ENCODE measurements at places on chromosomes 3 and 15.

GRCh38 chr15:60426870-60427508 is 29.2 kb upstream of the ANXA2 start:
- no peak for DNase-seq

GRCh38 chr3:58291671-58292338 is 14.2 kb upstream of the RPP14 start:
- no peak for DNase-seq

DNA sequence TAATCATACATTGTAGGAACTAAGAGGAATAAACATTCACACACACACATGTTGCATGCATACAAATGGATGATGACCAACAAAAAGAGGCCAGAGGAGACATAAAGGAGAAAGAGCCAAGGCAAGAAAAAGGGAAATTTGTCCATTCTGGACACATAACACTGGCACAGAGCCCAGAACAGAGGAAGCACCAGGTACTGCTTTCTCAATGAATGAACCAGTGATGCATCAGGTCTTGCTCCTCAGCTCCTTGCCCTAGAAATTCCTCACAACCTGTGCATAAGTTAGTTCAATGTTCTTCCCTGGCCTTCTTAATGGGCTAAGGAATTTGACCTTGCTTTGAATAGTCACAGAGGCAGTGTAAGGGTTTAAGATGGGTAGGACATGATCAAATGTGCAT is 270.3 kb downstream of the ERC2 start:
- DNase-seq = no peak

GRCh38 chr15:77815015-77815414 is 182.3 kb upstream of the LINGO1 start:
- no peak for DNase-seq

GRCh38 chr3:160065786-160066185 is 77.2 kb downstream of the IL12A start:
- DNase-seq = no peak

DNA sequence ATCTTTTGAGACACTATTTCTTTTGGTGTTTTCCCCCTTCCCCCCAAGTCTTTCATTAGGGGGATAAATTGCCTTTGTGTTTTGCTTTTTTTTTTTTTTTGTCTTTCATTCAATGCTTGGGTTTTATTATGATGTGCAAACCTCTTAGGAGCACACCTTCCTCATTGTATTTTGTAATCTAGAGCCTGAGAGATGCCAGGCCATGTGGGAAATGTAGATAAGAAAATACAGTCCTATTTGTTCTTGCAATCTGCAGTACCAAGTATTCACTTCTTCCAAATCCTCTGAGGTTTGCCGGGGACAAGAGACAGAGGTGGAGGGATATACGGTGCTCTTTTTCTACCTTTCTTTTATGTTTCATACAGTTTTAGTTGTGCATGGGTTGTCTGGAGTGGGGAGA is 66.7 kb downstream of the LARS2 start:
- no peak for DNase-seq

- no peak for DNase-seq
Observed at GRCh38 chr15:34336231-34336990, 1.2 kb downstream of the SLC12A6 start.

DNA sequence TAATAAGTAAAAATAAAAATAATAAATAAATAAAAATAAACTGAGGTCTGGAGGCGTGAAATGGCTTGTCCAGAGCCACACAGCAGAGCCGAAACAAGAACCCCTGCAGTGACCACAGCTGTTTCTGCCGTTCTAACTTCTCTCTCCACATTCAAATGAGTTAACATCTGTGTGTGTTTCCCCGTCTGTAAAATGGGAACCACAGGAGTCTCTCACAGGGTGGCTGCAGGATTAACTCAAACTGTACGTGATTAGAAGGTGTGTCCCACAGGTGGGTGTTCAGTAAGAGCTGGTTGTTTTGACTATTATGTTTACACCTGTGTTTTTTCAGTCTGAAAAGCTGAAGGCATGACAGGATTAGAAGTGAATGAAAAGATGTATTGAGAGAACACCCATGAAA is 27.0 kb upstream of the MUC4 start:
- no peak for DNase-seq

GRCh38 chr15:60850903-60851302 is 372.0 kb upstream of the ICE2 start:
- DNase-seq = no peak

DNA sequence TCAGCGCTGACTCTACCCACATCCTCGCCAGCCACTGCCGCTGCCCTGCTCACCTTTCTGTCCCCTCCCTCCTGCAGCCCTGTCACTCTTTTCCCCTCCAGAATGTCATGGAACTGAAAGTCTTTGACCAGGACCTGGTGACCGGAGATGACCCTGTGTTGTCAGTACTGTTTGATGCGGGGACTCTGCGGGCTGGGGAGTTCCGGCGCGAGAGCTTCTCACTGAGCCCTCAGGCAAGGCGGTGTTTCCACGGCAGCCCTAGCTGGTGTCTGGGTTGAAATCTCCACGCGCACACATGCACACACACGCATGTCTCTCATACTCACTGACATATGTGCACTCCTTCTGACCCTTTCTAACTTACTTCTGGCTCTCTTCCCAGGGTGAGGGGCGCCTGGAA is 2.0 kb downstream of the PLA2G4B start:
- no peak for DNase-seq

DNA sequence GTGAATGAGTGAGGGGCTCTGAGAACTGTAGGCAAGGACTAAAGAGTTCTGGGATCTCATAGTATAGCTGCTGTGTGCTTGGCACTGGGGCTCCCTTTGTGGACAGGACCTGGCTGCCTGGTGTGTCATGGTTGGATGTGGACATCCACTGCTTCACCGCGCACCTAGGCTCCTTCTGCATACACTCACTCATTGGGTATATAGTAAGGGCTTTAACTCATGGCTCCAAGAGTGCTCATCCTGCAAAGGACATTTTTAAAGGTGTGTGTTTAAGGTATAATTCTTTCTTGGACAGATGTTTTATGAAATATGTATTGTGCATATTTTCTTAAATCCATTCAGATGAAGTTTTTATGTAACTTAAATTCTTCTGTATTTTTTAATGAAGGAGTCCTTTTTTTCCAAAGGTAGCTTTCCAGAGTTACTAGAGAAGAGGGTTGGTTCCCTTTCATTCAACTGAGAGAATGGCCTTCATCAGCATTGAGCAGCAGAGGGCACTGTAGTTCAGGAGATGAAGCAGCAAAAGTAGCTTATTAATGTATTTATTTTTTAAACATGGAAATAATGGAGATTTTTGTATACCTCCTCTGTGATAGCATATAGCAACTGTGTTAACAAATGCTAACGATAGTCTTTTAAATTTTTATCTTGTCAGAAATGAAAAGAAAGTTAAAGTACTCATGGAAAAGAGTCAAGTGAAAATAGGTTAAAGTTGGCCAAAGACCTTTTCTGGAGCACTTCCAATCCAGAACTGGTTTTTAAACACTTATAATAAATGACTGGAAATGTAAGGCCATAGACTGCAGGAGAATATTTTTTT is 25.2 kb downstream of the OXNAD1 start:
- peak; percentile 73 for DNase-seq

- DNase-seq = no peak
Observed at GRCh38 chr3:57130571-57131209, 34.5 kb downstream of the IL17RD start.

GRCh38 chr3:192366916-192367315 is 360.4 kb downstream of the FGF12 start:
- no peak for DNase-seq

DNA sequence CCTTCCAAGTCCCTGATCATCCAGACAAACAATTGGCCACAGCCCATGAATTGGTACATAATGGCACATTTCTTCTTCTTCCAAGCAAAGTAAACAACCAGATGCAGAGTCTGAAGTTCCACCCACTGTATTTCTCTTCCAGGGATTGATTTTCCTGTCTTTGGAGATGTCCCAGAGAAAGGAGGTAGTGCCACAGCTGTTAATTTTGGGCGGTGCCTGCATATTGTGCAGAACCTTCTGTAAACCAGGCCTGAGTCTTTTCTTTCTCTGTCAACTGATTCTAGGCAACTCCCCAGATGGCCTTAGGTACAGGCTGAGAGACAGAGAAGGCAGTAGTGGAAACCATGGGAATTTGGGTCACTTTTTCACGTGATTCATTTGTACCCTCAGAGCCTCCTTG is 73.5 kb upstream of the TNIK start:
- DNase-seq = no peak

DNA sequence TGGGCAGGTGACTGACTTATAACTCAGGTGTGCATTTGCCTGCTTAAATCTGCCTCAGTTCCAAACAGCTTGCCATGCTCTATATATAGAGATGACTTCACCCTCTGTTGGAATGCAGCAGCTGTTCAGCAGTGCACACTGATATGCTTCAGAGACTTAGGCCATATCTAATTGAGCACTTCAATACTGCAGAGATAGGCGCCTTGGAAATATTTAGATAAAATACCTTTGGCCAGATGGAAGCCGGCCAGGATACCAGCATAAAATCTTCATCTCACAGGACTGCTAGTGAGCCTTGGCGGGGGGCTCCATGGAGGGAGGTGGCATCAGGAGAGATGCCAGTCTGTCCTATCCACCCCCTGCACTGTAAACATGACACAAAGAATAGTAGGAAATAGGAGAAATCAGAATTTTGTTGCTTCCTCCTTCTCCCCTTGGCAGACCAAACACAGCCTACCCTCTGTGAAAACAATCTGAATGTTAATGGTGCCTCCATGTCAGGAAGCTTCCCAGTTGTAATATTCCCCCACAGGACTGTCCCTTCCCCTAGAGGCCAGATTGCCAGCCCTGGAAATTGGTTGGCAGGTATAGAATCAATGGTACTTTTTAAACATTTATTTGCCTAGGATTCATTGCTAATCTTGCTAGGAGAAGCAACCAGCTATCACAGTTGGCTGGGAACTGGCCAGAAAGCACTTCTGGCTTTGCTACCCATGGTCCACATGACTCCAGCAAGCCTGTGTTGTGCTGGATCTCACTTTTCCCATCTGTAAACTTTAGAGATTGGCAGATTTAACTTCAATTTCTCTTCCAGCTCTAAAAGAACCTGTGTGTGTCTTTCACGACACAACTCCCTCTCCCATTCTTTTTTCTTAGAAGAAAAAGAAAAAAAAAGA is 215.5 kb upstream of the KCNMB2 start:
- no peak for DNase-seq

GRCh38 chr3:161600173-161600572 is 103.6 kb downstream of the OTOL1 start:
- DNase-seq = no peak

DNA sequence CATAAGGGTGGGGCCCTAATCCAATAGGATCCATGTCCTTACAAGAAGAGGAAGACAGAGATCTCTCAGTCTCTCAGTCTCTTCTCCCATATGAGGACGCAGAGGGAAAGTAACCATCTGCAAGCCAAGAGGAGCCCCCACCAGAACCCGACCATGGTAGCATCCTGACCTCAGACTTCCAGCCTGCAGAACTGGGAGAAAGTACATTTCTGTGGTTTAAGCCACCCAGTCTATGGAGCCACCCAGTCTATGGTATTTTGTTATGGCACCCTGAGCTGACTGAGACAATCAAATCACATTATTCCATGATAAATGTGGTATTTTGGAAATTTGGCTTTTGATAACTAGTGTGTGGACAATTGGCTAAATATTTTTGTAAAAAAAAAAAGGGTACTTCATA is 101.5 kb upstream of the TMC3 start:
- DNase-seq = no peak

GRCh38 chr3:122481390-122481789 is 33.3 kb downstream of the KPNA1 start:
- DNase-seq = no peak

- DNase-seq = no peak
Observed at GRCh38 chr15:42499858-42500609, 4.6 kb downstream of the SNAP23 start.

- no peak for DNase-seq
Observed at GRCh38 chr3:42451116-42451515, 40.7 kb upstream of the LYZL4 start.

- no peak for DNase-seq
Observed at GRCh38 chr3:42666022-42666421, 12.5 kb downstream of the ZBTB47 start.

DNA sequence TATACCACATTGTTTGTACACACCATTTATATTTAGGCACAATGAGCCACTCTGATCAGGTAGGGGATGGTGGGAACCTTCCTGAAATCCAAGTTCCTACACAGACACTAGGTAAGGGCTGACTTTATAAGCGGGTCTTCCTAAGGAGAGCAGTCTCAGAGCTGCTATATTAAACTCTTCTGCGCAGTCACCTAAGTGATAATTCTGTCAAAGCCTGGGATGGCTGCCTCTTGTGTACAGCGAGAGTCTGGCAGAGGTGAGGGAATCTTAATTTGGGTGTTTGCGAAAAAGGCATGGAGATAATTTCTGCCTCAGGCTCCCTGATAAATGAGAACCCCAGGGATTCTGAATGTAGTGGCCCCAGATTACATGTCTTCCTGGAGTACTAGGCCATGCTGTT is 113.1 kb downstream of the EDEM1 start:
- no peak for DNase-seq

GRCh38 chr3:73827204-73827603 is 202.5 kb upstream of the PDZRN3 start:
- DNase-seq = no peak

GRCh38 chr3:55180161-55180560 is 252.3 kb upstream of the LRTM1 start:
- no peak for DNase-seq

DNA sequence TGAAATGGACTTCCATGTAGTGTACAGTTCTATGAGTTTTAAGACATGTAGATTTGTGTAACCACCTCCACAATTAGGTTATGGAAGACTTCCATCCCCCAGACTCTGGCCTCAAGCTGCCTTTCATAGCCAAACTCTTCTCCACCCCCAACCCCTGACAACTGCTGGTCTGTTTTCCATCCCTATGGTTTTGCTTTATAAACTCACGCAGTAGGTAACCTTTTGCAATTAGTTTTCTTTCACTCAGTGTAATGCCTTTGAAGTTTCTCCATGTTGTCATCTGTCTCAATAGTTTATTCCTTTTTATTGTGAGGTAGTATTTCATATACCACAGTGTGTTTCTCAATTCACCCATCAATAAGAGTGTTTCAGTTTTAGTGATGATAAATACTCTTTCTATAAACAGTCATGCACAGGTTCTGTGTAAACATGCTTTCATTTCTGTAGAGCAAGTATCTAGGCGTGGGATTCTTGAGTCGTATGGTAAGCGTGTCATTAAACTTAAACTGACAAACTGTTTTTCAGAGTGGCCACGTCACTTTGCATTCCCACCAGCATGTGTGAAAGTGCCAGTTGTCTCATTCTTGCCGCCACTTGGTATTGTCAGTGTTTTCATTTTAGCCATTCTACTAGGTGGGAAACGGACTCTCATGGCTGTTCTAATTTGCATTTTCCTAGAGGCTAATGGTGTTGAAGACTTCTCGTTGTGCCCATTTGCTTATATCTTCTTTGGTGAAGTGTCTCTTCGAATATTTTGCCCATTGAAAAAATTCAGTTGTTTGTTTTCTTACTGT is 47.3 kb upstream of the ALDH1A3 start:
- no peak for DNase-seq

DNA sequence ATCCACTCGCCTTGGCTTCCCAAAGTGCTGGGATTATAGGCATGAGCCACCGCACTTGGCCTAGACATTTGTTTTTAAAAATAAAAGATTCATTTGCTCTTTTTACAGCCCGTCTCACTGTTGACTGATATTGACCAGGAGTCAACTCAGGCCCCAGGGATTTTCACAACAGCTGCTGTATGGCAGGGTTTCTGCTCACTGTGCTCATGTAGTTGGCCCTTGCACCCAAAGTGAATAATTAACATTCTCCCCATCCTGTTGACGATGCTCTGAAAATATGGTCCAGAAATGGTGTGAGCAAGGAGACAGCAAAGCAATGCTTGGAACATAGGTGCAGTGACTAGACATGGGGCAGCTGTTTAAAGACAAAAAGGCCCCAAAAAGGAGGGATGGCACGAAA is 2.9 kb upstream of the CCR5 start:
- no peak for DNase-seq

GRCh38 chr3:39086144-39086543 is 21.3 kb downstream of the GORASP1 start:
- no peak for DNase-seq
